ENCODE measurements at places on chromosomes 5 and 9.

DNA sequence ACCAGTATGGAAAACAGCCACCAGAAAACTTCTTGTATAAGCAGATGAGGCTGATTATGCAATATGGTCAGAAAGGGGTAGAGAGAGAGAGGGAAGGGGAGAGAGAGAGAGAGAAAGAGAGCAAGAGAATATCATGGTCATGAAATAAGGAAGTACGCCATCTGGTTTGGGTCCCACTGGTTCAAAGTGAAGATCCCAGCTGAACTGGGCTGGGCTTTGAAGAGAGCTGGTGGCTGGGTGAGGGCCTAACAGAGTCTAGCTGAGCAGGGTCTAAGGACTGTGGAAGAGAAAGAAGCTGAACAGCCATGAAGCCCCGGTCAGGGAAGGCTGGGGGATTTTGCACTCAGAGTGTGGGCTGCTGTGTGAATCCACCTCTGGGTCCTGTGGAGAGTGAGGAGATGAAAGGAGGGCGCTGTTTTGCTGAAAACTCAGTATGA is 14.6 kb downstream of the TRIM14 start:
- no peak for DNase-seq

DNA sequence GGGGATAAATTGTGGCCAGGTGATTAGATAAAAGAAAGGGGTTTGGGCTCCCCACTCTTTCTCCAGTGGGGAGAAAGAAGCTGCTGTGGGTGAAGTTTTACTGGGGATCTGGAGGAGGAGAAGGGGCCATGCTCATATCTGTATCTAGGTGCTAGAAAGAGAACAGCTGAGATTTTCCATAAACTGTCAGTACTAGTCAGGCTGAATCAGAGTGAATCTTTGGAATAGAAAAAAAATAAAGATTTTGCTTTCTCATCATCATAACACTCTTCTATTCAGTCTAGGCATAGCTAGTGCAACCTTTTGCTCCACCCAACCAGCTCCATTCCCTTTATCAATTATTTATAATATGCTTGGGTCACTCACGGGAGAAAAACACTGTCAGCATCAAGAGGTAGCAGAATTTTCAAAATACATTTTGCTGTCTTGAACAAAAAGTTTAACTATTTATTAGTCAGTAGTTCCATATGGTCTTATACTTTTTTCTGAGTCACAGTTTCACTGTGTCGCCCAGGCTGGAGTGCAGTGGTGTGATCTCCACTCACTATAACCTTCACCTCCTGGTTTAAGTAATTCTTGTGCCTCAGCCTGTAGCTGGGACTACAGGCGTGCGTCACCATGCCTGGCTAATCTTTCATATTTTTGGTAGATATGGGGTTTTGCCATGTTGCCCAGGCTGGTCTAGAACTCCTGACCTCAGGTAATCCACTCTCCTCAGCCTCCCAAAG is 21.3 kb upstream of the ERMP1 start:
- no peak for DNase-seq

- no peak for DNase-seq
Observed at GRCh38 chr5:58776559-58776958, 193.7 kb downstream of the RAB3C start.

DNA sequence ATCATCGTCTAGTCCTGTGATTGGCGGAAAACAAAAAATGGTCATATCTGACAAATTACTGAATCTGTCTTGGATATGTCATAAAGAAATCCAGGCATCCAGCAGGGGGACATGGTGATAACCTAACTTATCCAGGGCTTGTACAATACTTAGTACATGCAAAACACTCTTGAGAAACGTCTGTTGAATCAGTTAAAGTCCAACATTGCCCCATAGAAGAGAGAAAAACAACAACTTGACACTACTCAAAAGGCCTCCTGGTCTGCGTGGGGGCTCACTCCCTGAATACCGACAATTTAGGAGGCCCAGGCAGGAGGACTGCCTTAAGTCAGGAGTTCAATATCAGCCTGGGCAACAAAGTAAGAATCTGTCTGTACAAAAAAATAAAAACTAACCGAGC is 217.5 kb downstream of the DCP2 start:
- DNase-seq, result no peak

GRCh38 chr5:39216631-39217030 is 2.7 kb downstream of the FYB1 start:
- DNase-seq, result no peak

DNA sequence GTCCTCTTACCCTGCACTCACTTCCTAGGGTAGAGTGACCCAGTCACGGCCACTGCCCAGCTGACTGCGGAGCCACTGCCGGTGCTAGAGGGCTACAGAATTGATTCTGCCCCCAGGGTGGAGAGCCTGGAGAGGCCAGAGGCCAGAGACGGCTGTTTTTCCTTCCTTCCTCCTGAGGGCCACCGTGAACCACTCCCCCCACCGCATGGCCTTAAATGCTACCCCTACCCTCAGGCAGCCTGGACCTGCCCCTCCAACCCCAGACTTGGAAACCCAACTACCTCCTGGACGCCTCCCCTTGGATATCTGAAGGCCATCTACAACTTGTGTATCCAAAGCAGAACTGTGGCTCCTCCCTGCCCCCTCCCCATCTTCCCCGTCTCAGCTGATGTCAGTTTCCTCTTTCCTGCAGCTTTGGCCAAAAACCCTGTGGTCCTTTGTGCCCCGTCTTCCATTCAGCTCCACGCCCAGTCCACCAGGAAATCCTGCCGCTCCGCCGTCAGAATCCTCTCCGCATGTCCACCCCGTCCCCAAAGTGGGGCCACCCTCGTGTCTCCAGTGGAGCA is 16.3 kb downstream of the SH2D3C start:
- DNase-seq, result no peak

- DNase-seq, result no peak
Observed at GRCh38 chr5:133474851-133475590, 137.3 kb downstream of the FSTL4 start.

Measured in fibroblast of skin of scalp (primary cell).